Mesothelial cell of epicardium (in vitro differentiated cells): ENCODE measurements at places on chromosomes 6 and 20. TPM values are rescaled to one million over a fixed set of nuclear protein-coding genes. Genes with fewer than 3 reads are reported as not detected.

DNA sequence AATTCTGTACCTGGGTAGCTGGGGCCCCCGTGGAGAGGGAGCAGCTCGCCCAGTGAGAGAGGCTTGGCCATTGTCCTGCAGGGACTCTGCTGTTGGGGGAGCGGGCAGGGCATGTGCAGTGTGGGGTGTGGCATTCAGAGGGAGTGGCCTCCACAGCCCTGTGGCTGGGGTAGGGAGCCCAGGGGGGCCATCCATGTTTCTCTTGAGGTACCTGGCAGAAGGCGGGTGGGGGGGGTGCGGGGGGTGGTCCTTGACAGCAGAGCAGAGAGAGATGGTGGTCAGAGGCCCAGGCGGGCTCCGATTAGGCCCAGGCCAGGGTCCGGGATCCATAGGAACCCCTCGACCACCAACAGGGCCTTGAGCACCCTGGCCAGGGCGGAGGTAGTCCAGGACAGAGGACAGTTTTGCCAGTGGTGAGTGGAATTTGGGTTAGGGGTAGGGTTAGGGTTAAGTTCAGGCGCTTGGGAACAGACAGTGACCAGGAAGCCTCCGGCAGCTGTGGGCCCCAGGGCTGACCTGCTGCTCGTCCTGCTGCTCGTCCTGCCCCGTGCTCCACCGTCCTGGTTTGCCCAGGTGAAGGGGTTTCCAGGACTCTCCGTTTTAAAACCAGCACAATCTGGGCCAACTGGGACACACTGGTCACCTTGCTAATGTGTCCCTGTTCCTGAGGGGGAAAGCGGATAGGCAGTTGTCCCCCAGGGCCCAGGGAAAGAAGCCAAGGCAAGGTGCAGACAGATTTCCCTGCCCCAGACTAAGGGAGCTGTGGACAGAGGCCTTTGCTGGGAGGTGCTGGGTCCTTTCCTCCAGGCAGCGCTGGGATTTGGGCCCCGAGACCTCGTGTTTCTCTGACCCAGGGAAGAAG lies 24.8 kb upstream of the MYT1 start:
- H3K27me3 ChIP-seq = peaks cover 44% of the 10 kb centered on the region
- DNase-seq = peak; percentile 33

- H3K36me3 ChIP-seq = peaks cover 5% of the 10 kb centered on the region
- DNase-seq = no peak
- peak overlapping the region; percentile 87 for H3K27ac ChIP-seq
- peaks cover 29% of the 10 kb centered on the region for H3K4me1 ChIP-seq
- H3K27me3 ChIP-seq = no peaks in the 10 kb centered on the region
These were observed 322.0 kb upstream of the SOX4 start for GRCh38 chr6:21271428-21272155.

The FERMT1 gene
- 21.9 to 24.7 TPM (median 22.4 TPM) in 3 replicates for total RNA-seq

The RBPJL gene
- total RNA-seq = not detected in 3 replicates

DNA sequence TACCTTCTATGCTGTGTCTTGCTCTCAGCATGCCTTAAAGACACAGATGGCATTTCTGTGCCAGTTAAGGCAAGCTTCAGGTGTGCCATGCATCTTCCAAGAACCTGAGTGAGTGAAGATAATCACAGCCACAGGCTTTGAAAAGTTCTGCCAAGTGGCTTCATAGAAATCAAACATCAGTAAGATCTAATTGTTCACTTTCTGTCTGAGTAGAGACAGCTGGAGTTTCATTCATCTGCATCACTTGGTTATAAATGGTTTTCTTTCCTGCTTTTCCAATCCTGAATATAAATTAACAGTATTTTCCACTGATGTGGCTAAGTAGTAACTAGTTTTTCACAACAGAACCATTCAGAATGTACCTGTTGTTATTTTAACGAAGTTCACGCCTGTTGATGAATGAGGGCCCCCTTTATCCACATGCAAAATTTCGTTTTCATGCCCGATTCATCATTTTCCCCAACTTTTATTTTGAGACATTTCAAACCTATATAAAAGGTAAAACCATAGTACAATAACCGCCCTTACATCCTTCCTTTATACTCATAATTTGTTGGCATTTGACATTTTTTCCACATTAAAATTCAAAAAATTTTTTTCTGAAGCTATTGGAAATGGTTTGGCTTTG lies 38.6 kb upstream of the KCNG1 start:
- H3K27ac ChIP-seq = no peak overlapping the region
- H3K4me3 ChIP-seq = no peak overlapping the region
- peaks cover 5% of the 10 kb centered on the region for H3K4me1 ChIP-seq
- peaks cover 8% of the 10 kb centered on the region for H3K27me3 ChIP-seq
- no peak for DNase-seq

DNA sequence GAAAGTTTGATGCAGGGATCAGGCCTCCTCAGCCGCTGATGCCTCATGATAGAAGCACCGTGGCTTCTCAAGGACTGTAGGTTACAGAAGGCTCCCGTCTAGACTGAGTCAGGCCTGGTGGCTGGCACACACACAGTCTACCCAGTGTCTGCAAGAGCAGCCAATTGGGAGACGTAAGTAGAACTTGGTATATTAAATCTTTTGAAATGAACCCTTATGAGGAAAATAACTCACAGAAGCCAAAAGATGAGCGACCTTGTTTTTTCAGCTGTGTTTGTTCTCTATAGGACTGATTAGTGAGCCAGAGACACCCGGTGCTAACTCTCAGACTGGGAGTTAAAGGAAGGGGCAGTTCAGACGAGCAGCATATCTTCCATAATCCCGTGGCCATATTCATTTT lies 5.9 kb upstream of the PDE10A start:
- peaks cover 85% of the 10 kb centered on the region for H3K27me3 ChIP-seq
- DNase-seq = no peak
- H3K4me1 ChIP-seq = peaks cover 10% of the 10 kb centered on the region
- no peak overlapping the region for H3K4me3 ChIP-seq
- no peak overlapping the region for H3K27ac ChIP-seq

DNA sequence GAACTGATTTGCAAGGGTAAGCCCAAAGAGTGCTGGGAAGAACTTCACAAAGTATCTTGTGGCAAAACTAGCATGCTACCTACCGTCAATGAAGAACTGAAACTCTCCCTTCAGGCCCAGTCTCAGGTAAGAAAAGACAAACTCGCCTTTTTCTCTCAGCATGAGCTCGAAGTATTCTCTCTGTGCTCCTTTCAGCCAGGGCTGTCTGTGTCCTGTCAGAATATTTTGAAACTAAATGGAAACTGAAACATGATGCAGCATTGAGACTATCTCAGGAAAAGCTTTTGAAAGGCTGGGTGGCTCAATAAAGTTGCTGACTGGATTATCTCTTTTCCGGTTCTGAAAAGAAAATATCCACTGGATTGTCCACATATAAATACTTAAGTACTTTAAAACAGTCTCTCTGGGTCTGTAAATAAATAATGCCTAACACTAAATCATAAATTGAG lies 696 bp downstream of the CALHM5 start:
- H3K4me3 ChIP-seq = peak overlapping the region; percentile 63
- H3K27me3 ChIP-seq = no peaks in the 10 kb centered on the region
- DNase-seq = no peak
- peaks cover 18% of the 10 kb centered on the region for H3K4me1 ChIP-seq

DNA sequence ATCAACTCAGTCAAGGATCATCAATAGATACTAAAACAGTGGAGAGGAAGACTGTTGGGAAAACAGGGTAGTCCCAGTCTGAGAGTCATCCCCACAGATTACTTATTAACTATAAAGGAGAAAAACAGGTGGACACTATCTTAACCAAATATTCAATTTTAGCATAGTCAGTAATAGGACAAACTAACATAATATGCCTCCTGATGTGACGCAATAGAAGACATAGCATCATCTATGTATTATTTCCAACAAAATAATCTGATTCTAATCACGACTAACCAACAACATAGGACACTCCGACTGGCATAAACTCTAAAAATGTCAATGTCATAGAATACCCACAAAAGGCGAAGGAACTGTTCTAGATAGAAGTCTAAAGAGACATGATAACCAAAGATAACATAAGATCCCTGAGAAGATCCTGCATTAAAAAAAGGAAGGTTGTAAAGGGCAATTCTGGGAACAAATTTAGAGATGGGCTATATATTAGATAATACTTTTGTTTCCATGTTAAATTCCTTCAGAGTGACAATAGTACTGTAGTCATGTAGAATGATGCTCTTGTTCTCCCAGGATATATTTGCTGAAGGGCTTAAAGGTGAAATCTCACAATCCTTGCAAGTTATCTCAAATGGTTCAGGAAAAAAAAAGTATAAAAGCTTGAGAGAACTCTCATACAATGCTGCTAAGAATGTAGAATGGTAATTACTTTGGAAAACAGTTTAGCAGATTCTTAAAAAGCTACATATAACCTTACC lies 28.9 kb downstream of the ILRUN start:
- no peak overlapping the region for H3K4me3 ChIP-seq
- peaks cover 3% of the 10 kb centered on the region for H3K36me3 ChIP-seq
- no peak overlapping the region for H3K27ac ChIP-seq
- H3K4me1 ChIP-seq = peaks cover 39% of the 10 kb centered on the region
- DNase-seq = no peak

The GFOD1 gene
- total RNA-seq = 3.5 to 4.8 TPM (median 4.0 TPM) in 3 replicates

DNA sequence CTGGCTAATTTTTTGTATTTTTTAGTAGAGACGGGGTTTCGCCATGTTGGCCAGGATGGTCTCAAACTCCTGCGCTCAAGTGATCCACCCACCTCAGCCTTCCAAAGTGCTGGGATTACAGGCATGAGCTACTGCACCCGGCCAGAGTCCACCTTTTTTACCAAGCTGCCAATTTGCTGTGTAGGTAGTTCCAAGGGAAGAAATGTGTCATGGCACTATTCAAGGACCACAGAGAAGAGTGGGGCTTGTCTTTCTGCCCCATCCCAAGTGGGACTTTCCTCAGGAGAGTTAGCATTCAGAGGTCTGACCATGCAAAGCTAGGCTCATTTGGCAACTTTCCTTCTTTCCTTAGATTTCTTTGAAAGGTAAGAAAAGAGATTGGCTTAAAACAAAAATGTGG lies 111.9 kb upstream of the TRAF3IP2 start:
- H3K27me3 ChIP-seq = no peaks in the 10 kb centered on the region
- H3K4me1 ChIP-seq = peaks cover 13% of the 10 kb centered on the region
- DNase-seq = no peak
- H3K4me3 ChIP-seq = no peak overlapping the region
- no peak overlapping the region for H3K27ac ChIP-seq
- H3K36me3 ChIP-seq = peaks cover 29% of the 10 kb centered on the region

DNA sequence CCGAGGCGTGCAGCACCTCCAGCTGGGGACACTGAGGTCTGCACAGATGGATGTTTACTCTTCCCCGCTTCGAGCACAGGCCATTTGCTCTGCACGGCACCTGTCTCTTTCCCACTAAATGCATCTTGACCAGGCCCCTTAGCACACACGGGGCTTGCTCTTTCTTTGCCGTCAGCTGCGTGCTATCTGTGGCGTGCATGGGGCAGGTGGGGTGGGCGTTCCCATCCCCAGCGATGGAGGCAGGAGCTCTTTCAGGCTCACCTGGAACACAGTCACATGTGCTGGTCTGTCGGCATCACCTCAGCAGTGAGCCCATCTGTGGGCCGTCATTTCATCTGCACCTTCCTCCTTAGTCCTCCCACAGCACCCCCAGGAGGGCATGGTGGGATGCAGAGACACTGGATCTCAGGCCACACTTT lies 35.1 kb downstream of the RBM38 start:
- peaks cover 3% of the 10 kb centered on the region for H3K4me1 ChIP-seq
- H3K27me3 ChIP-seq = peaks cover 3% of the 10 kb centered on the region

DNA sequence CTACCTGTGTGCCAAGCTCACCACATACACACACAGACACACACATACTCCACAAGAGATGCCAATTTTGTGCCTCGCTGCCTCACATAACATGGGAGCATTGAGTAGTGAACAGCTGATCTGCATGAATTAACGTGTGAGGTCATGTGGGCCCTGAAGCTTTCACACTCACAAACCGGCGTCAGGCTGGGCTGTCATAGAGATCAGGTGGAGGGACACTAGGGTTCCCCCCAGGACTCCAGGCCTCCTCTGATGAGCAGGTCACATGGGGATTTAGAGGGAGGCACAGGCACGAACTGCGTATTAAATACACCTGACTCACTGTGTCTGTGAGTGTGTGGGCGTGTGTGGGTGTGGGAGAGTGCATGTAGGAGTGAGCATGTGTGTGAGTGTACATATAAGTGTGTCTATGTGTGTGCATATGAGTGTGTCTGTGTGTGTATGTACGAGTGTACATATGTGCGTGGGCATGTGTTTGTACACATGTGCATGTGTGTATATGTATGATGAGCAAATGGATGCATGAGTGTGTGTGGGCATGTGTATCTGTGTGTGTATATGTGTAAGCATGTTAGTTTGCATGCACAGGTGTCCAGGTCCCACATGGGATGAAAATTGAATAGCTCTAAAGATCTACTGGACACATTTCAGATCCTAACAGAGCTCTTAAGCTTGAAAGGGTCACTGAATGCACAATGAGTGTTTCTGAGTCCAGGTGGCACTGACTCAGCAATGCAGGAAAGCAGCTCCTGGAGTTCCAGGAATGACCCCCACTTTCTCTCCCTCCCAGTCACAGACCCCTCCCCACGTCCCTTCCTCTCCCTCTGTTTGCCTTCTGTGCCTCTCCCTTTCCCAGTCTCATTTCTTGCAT lies 336.6 kb downstream of the PREX1 start:
- no peaks in the 10 kb centered on the region for H3K27me3 ChIP-seq
- peaks cover 10% of the 10 kb centered on the region for H3K4me1 ChIP-seq
- no peaks in the 10 kb centered on the region for H3K36me3 ChIP-seq

DNA sequence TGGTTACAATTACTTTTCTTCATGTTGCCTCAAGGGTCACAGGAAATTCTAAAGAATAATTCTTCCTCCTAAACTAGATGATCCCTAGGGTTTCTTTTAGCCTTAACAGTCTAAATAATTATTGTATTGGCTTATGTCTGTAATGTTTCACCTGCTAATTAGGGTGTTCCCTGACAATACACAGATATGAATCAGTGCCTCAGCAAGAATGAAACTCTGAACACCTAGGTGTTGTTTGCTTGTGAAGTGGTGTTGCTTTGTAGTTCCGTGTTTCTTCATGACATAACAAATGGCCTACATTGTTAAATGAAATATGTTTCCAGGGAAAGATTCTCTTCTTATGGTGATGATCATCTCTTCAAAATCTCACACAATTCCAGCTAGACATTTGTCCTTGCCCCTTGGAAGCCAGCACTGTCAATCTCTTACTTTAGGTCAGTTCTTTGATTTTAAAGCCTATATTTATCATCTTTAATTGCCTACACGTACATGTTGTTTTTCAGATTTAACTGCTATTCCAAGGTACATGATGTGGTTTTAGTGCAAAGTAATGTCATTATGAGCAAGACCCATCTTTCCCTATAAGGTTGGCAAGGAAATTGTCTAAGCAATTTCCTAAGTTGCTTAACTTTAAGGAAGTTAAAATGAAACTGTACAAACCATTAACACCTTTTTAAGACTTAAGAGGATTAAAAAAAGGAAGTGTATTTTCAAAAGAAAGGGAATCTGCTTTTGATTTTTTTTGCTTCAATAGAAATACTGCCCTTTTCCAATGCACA lies 111.9 kb downstream of the TBC1D7 start:
- peaks cover 14% of the 10 kb centered on the region for H3K4me1 ChIP-seq
- no peak for DNase-seq
- H3K27ac ChIP-seq = no peak overlapping the region
- H3K4me3 ChIP-seq = no peak overlapping the region
- no peaks in the 10 kb centered on the region for H3K36me3 ChIP-seq
- H3K27me3 ChIP-seq = peaks cover 35% of the 10 kb centered on the region
